ENCODE measurements at places on chromosomes 7 and 10.
A peak's percentile ranks its signal among the peaks of the same experiment; 100 is the strongest.

DNA sequence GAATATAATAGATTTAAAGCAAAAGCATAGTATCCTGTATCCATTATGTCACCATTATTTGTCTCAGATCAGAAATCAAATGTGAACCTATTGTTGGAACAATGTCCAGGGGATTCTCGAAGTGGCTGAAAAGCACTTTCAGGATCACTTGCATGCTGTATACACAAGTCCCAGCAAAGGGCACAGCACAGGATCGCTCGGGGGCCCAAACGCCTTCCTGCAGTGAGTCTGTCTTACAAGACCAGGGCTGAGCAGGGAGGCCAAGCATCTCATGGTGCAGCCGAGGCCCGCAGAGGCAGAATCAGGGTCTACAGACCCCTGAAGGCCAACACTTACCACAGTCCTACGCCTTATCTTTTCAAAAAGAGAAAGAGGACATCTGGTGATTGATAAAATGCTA is 92.3 kb downstream of the TNS3 start:
- no peak for DNase-seq

GRCh38 chr7:23205577-23205908 is 23.7 kb downstream of the NUP42 start:
- DNase-seq, result no peak

DNA sequence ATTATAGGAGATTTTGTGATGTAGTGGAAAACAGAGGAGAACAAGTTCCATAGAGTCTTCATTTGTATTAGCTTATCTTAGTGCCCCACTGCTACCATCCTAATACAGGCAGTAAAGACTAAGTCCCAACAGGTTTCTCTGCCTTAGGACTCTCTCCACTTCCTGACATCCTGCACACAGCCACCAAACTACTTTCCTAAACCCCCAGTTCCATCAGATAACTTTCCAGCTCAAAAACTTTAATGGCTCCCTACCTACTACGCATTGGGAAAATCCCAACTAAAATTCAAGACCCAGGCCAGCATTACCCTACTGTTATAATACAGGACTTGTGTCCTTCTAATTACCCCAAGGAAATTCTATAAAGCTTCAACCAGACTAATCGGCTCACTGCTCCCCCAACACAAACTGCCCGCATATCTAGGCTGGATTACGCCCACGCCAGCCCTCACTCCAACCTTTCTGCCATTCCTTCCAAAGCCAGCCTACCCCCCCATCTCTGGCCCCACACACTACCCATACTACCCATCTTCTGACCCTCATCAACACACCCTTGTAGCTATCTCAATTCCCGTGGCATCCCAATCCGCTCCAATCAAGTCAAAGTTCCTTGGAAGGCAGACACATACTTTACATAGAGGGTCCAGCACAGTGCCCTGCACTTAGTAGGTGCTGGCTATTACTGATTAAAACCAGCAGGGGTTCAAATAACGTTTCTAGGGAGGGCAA is 1.4 kb downstream of the IDE start:
- DNase-seq, result no peak

- no peak for DNase-seq
These were observed 28.4 kb downstream of the UBE2D4 start for GRCh38 chr7:43954524-43955228.

GRCh38 chr7:12229046-12229445 is 18.0 kb downstream of the TMEM106B start:
- no peak for DNase-seq

DNA sequence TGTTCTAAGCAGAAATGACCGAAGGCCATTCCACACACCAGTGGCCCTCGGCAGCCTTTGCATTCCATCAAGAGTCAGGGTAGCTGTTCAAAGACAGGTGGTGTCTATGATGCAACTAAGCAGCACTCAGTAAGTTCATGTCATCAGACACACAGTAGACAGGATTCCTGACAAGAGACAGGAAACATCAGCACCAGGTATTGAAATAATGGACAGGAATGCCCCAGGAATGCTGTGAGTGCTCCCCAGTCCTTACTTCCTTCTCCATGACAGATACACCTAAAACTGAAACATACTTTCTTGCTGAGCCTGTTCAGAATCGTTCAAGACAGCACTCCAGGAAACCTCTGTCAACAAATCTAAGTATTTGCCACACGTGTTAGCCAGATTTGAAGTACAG is 204.4 kb downstream of the TPST1 start:
- DNase-seq, result no peak

DNA sequence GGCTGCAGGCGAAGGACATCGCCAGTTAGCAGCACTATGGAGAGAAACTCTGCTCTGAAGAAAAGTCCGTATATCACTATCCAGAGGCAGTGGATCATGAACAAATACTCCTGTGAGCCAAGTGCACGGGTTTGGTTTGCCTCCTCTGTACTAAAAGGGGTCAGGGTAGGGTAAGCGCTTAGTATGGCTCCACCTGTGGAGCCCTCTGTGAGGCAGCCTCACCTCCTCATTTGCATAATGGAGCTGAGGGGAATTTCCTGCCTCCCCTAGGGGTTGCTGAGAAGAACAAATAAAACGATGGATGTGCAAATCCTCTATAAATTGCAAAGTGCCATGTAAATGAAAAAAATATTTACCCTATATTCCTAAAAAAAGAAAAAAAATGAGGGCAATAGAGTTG is 63.4 kb downstream of the GPR26 start:
- DNase-seq, result no peak

DNA sequence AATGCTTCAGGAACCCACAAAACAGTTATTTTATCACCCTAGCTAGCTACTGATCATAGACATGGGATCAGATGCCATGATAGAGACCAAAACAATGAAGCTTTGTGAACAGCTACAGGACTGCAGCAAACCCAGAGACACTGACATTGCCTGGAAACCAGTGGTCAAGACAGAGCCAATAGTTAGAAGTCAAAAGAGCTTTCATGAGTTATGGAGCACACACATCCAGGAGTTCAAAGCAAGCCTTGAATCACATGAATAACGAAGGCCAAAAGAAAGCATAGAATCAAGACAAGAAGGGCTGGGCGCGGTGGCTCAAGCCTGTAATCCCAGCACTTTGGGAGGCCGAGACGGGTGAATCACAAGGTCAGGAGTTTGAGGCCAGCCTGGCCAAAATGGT is 34.5 kb upstream of the GSAP start:
- no peak for DNase-seq

DNA sequence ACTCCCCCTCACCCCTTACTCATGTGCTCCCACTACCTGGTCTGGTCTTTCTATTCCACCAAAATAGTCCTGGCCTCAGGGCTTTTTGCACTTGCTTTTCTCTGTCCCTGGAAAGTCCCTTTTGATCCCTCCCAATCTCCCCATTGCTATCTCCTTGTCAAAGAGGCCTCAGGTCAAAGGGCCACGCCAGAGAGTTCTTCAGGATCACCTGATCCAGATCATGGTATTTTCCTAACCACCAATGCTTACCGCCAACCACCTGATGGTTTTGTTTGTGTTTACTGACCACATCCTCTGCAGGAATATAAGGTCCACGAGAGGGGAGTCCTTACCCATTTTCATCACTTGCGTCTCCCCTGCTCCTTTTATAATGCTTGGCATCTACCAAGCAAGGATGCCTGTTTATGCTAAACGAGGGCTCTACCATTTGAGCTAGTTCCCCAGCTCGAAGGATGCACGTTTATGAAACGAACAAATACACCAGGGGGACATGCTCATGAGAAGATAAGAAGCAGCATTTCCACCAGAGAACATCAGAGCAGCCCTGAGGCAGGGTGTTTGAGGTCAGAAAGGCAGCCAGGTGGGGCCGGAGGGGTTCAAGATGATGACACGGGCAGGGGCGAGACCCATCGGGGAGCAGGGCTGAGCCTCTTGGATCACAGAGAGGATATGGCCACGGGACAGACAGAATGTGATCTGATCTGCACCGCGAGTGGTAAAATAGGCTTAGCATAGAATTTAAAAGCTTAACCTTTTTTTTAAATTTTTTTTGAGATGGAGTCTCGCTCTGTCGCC is 43.1 kb upstream of the FOXK1 start:
- DNase-seq, result no peak

GRCh38 chr7:143395187-143396149 is 13.2 kb downstream of the EPHA1 start:
- no peak for DNase-seq

GRCh38 chr10:88996927-88997326 is 6.3 kb downstream of the FAS start:
- DNase-seq, result no peak

- DNase-seq, result no peak
These were observed 36.0 kb downstream of the RHEB start for GRCh38 chr7:151483711-151483983.

- peak; percentile 31 for DNase-seq
These were observed 55.4 kb upstream of the LMTK2 start for GRCh38 chr7:98051118-98051744.

GRCh38 chr10:120719333-120719732 is 131.8 kb upstream of the WDR11 start:
- DNase-seq, result no peak

- DNase-seq, result no peak
These were observed 80.7 kb downstream of the THSD7A start for GRCh38 chr7:11751315-11751714.

- DNase-seq, result no peak
These were observed 84.8 kb upstream of the ASAH2 start for GRCh38 chr10:50336140-50336539.

DNA sequence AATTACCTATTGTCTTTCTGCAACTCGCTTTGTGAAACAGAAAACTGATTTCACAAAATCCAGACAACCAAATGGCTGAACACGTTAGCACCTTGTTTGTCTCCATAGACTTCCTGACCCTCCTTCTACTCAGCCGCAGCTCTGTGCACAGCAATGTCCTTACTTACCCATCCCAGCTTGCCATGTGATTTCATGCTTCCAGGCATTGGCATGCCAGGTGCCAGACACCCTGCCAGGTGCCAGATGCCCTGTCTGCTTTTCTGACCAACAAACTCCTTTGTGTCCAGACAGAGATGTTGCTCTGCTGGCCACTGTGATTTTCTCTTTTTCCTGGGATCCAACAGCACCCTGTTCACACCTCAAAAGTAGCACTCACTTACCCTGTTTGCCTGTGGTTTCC is 16.1 kb upstream of the FAM170B start:
- DNase-seq, result no peak

- DNase-seq, result no peak
These were observed 13.8 kb downstream of the ATG9B start for GRCh38 chr7:151010307-151011096.

GRCh38 chr7:36978461-36978860 is 254.2 kb upstream of the AOAH start:
- no peak for DNase-seq

DNA sequence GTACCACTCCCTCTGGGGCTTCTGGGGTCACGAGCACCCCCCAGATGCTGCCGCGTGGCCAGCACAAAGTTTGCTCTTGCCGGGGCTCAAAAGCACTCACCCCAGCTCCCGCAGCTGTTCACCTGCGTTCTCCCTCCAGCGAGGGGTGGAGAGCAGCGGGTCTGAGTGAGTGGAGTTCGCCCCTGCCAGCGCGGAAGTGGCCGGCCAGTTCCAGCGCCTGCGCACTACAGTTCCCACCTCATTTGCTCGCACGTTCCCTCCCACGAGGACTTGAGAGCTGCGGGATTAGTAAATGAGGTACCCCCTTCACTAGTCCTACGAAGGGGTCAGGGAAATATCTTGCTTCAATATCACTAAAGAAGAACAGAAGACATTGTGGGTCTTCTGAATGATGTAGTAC is 24.3 kb upstream of the LRRC72 start:
- no peak for DNase-seq

DNA sequence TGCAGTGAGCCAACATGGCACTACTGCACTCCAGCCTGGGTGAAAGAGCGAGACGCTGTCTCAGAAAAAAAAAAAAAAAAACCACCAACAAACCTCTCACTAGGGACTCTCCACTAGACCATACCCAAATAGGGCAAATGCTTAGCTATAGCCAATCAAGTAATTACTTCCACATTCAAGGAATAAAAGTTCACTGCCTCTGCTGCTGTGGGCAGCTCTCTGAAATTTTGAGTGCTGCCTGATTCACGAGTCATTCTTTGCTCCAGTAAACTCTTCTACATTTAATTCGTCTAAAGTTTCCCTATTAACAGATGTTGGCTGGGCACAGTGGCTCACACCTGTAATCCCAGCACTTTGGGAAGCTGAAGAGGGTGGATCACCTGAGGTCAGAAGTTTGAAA is 4.7 kb upstream of the NRBF2 start:
- DNase-seq, result no peak

DNA sequence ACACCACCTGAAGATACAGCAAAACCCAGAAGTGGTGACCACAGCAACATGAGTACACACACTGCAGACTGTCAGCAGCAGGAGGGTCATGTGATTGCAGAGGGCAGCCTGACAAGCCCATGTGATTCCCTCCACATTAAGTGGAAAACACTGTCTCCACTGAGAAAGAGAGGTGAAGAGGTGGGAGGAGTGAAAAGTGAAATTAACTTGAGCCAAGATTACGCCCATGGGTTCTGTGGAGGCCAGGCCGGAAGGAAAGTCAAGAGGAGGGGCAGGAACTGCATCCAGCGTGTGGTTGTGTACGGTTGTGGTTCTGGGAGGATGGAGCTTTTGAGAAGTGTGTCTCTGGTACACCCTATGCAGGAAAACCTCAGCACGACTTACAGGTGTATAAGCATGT is 138.5 kb downstream of the PLXNA4 start:
- DNase-seq, result no peak

DNA sequence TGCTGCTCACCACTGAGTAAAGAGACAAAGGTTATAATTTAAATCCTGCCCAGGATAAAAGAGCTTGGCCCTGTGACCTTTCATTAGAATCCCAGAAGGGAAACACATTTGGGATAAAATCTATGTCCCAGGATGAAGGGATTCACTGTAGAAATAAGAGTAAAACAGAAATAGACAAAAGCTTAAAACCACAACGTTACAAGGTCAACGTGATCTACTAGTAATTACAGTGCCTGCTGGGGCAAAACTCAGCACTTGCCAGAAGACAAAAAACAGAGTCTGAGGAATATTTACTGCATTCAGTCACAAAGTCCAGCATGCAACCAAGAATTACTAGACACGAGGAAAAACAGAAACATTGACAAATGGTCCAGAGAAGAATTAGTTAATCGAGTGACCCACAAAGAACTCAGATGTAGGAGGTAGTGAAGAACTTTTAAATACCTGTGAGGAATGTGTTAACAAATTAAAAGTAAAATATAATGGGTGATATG is 982.3 kb downstream of the GATA3 start:
- no peak for DNase-seq

- no peak for DNase-seq
These were observed 16.0 kb upstream of the UBE2H start for GRCh38 chr7:129968592-129969383.

GRCh38 chr10:120607710-120608703 is 151.0 kb downstream of the PLPP4 start:
- no peak for DNase-seq

- DNase-seq, result no peak
These were observed 13.0 kb upstream of the FRA10AC1 start for GRCh38 chr10:93715345-93715744.

DNA sequence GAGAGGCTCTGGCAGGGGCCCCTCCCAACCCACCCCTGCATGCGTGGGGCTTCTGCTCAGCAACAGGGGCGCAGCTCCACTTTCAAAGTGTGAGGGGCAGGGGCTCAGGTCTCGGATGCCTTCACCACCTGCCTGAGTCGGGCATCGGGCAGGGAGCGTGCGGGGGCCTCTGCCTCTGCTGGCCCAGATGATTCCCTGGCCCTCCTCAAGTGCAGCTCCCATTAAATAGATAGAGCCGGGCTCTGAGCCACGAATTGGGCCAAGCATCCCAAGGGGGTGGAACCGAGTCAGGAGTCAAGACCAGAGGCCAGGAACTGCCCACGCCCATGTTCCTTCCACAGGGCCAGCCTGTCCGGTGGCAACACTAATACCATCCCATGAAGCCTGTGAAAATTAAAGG is 108.9 kb upstream of the FAM20C start:
- DNase-seq, result no peak

- DNase-seq, result no peak
These were observed 98.3 kb upstream of the ARHGAP21 start for GRCh38 chr10:24821986-24822385.
